ENCODE measurements at places on chromosomes 5 and 9.
A peak's percentile ranks its signal among the peaks of the same experiment; 100 is the strongest.

DNA sequence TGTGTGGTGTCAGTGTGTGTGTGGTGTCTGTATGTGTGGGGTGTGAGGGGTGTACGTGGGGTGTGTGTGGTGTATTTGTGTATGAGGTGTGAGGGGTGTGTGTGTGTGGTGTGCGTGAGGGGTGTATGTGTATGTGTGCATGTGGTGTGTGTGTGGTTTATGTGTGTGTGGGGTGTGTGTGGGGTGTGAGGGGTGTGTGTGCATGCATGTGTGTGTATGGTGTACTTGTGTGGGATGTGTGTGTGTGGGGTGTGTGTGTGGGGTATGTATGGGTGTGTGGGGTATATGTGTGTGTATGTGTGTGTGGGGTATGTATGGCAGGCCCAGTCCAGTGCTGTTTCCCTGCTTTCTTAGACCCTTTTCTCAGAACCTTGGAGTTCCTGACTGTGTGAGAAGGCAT, 83.3 kb downstream of the PTTG1 start:
- DNase-seq: no peak

- DNase-seq: no peak
Measured at GRCh38 chr9:20906326-20906725, 125.1 kb downstream of the HACD4 start.

DNA sequence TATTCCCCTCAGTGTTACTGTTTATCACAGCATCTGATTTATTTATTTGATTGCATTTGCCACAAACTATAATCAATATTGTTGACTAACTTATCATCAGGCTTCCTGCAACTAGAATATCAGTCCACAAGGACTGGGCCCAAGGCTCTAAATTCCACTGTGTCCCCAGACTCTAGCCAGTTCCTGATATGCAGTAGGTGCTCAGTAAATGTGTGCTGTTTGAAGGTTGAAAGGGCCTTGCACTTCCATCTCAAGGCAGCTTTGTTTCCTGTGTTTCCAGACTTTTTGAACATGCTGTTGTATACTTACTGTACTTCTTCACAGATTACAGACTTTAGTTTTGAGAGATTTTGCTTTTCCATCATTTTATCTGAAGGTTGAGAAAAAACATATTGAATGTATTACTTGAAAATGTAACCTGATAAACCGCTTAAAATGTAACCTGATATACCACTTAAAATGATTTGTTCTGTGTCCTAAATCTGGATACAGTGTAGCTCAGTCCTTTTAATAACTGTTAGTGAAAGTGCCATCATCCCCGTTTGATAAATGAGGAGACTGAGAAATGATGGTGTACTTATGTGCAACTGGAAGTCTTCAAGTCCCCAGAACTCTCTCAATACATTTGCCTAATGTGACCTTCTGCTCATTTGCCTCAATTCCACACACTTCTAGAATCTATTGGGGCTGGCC, 18.7 kb downstream of the KIAA1191 start:
- DNase-seq: no peak

DNA sequence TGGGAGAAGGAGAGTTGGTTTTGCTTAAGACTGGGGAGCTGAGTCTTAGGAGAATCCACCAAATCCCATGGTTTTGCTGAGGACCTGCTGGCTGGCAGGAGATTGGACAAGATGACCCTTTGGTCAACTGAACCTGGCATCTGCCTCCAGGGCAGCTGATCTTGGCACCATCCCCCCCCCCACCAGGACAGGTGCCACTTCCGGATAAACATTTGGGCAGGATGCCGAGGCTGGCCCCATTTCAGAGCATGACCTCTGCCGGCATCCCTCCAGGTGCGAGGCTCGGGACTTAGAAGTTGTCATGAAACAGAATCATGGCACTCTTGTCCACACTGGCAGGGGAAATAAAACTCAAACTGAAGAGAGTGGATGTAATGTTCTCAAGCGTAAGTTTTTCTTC, 165.6 kb downstream of the MACROH2A1 start:
- DNase-seq: no peak

- DNase-seq: peak; percentile 66
Measured at GRCh38 chr5:51383131-51384121, at the start of gene ISL1. ISL1 (plus strand) TSS chr5:51383448; CDS start chr5:51383672, 224 bp downstream.

- peak; percentile 21 for DNase-seq
Measured at GRCh38 chr9:105449081-105449480, 1.2 kb downstream of the FSD1L start.

GRCh38 chr5:64451551-64451950, 54.3 kb upstream of the RGS7BP start:
- no peak for DNase-seq

DNA sequence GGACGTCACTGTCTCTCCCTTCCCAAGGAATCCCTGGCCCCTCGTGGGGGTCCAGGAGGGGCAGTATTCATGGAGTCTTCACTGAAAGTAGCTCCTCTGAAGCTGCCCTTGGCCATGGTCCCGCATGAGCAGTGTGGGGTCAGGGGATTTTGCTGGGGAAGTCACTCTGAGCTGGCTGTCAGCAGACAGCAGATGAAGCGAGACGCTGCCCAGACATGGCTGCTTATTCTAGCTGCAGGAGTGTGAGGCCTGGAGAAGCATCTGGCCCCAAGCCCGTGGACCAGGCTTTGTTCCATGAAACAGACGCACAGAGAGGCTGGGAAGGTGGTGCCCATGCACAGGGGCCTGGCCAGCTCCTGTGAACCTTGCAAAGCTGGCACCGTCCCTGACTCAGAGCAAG, 21.5 kb upstream of the ASS1 start:
- DNase-seq: no peak

GRCh38 chr5:173341961-173342430, 13.8 kb upstream of the STC2 start:
- DNase-seq: no peak

DNA sequence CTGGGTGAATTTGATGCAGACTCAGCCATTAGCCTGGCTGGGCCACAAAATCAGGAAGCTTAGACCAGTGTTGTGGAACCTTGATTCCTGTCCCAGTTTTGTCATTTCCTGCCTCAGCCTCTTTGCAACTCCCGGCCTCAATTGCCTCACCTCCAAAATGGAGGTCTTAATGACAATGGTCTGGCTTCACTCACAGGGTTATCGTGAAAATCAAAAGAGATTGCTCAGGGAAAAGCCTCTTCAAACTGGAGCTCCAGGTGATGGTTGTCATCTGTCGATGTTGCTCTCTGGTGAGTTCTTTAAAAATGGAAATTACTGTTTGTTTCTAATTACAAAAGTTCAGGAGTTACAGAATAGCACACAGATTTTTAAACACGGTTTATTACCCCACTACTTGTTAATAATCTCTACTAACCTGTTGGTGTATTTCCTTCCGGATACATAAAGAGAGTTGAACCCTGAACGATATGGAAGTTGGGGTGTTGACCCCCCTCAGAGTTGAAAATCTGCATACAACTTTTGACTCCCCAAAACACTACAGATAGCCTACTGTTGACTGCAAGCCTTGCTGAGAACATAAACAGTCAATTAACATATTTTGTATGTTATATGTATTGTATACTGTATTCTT, 109.9 kb upstream of the CPEB4 start:
- no peak for DNase-seq

DNA sequence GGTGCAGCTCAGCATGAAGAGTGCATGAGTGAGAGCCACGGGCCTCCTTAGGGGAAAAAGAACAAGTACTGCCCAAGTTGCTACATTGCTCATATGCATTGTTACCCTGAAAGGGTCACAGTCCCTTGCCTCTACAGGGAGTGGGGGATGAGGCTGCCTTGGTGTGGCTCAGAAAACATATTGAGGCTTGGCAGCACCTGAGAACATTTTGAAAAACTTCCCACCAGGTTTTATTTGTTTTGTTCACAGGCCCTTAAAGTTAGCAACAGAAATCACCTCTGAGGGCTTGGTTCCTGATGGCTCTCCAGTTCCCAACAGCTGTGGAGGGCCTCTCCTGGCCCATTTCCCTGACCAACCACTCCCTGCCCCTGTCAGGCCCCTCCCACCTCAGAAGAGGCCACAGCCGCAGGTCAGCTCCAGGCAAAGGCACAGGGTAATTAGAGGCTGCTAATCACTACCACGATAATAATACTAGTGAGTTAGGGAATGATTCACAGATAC, 90.7 kb upstream of the ADRA1B start:
- DNase-seq: no peak

Data from kidney glomerular epithelial cell (primary cell).